Suprapubic skin (tissue), 4 donors: ENCODE measurements at places on chromosomes 3 and 15. TPM values are rescaled to one million over a fixed set of nuclear protein-coding genes. Genes with fewer than 3 reads are reported as not detected.

ALG3 gene
- 63.0 TPM for total RNA-seq

SLC27A2 gene
- 10.2 TPM for total RNA-seq

IL20RB gene
- total RNA-seq: 218 TPM

XIRP1 gene
- total RNA-seq: not detected

LRRK1 gene
- 46.3 TPM for total RNA-seq

TMEM158 gene
- total RNA-seq: 0.98 TPM

FSIP1 gene
- 0.21 TPM for total RNA-seq

CHCHD4 gene
- 13.6 TPM for total RNA-seq

NR1I2 gene
- not detected for total RNA-seq

ILDR1 gene
- total RNA-seq: 1.9 TPM

NKIRAS1 gene
- 8.9 TPM for total RNA-seq

CNOT10 gene
- 33.2 TPM for total RNA-seq

ANKRD63 gene
- not detected for total RNA-seq

KCNAB1 gene
- 1.5 TPM for total RNA-seq

DTX3L gene
- 12.5 TPM for total RNA-seq

MESP1 gene
- 0.57 TPM for total RNA-seq

CDCP1 gene
- total RNA-seq: 85.6 TPM
